Renal cortex interstitium (tissue), 15 donors: ENCODE measurements at places on chromosomes 2 and 18.
A peak's percentile ranks its signal among the peaks of the same experiment; 100 is the strongest.

- DNase-seq: no peak
Observed at GRCh38 chr2:25587361-25587760, 86.0 kb downstream of the DTNB start.

GRCh38 chr2:100350661-100351185, 28.4 kb upstream of the LONRF2 start:
- no peak for DNase-seq

DNA sequence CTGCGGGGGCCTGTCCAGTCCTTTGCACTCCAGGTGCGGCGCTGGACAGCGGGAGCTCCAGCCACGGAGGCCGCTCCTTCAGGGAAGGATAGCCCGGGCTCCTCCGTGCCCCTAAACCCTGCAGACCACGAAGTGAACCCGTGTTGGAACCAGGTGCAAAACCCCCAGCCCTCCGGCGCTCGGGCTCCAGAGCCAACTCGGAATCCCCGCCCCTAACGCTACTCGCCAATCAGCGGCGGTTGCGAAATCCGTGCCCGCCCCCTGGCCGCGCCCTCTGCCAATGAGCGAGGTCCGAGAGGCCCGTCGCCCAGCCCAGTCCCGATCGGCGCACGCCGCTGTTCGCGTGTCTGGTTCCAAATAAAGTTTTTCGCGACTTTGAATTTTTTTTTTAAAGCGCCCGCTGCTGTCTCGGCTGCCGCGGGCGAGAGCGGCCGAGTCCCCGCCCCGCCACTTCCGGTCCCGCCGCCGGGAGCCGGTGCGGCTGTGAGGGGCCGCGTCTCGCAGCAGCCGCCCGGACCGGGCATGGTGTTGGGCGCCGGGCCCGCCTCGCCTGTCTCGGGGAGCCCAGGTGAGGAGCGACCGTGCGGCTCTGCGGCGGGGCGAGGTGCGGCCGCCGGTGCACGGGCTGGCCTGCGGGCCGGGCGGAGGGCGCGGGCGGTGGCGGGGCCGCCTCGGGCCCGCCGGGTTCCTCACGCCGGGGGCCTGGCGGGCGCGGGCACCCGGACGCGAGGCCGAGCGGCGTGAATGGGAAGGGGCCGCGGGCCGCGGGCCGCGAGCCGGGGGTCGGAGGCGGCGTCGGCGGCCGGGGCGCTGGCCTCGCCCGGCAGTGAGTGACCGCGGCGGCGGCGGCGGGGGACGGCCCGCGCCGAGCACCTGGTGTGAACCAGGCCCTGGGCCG, at the start of gene UBE2F:
TSS of gene UBE2F (plus strand) at position 450 of the 898 bp plus-strand sequence. CDS start 6,094 bp downstream, outside the sequence.
- peak; percentile 93 for DNase-seq

DNA sequence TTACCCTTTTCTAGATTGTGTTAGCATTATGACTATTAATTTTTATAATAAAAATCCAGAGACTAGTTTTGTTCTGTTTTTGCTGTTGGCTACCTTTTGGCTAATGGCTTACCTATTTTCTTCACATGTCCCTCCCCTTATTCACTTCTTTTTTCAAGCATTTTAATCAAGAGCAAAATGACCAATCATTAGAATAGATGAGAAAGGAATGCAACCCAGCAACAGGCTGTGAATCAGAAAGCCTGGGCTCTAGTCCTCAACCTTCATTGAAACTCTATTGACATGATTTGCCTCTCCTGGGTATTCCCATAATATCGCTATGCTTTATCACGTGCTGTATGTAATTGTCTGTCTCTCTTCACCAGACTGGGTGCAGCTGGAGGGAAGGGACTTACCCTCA, 370.1 kb downstream of the IRS1 start:
- no peak for DNase-seq

- DNase-seq: no peak
Observed at GRCh38 chr2:153213022-153213421, 265.5 kb downstream of the RPRM start.
